KBM-7 (cell line): ENCODE measurements at places on chromosomes 4 and X.

DNA sequence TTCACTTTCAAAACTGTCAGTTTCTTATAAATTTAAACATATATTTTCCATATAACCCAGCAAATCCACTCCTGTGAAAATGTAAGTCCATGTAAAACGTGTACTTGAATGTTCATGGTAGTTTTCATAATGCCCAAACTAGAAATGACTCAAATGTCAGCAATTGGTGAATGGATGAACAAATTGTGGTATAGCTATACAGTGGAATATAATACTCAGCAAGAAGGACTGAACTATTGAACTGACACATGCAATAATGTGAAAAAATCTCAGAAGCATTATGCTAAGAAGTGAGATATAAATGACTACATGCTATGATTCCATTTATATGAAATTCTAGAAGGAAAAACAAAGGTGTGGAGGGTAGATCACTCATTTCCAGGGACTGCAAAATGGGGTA lies 52.2 kb downstream of the USP53 start:
- no peak for DNase-seq

- DNase-seq, result no peak
Observed at GRCh38 chrX:131763674-131764073, 219.8 kb downstream of the OR13H1 start.

GRCh38 chrX:38166478-38167083 lies 54.1 kb downstream of the SRPX start:
- DNase-seq, result peak; percentile 43

GRCh38 chr4:1356181-1356998 lies 9.4 kb downstream of the UVSSA start:
- peak; percentile 67 for DNase-seq

- no peak for DNase-seq
Observed at GRCh38 chr4:16113741-16114140, 29.9 kb upstream of the PROM1 start.
